ENCODE measurements at places on chromosomes 13 and 19. TPM values are rescaled to one million over a fixed set of nuclear protein-coding genes. Genes with fewer than 3 reads are reported as not detected.

DNA sequence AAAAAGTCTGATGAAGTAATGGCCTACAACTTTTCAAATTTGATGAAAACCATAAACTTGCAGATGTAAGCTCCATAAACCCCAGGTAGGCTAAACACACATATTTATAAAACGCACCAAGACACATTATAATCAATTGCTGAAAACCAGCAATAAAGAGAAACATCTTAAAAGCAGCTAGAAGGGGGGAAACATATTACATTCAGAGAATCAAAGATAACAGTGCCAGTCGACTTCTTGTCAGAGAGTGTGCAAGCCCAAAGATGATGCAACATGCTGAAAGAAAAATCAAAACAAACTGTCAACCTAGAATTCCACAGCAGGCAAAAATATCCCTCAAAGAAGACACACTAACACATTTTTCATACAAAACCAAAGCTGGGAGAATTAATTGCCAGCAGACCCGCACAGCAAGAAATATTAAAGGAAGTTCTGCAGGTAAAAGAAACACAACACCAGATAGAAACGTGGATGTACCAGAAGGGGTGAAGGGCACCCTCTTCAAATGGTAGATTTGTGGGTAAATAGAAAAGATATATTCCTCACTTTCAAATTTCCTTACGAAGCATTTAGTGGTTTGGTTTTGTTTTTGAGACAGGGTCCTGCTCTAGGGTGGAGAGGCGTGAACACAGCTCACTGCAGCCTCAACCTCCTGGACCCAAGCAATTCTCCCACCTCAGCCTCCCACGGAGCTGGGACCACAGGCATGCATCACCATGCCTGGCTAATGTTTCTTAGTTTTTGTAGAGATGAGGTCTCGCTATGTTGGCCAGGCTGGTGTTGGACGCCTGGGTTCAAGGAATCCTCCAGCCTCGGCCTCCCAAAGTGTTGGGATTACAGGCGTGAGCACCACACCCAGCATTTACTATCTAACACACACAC is 16.5 kb upstream of the ATP1A3 start:
- no peak overlapping the region for H3K27ac ChIP-seq
- H3K4me1 ChIP-seq = no peaks in the 10 kb centered on the region
- H3K27me3 ChIP-seq = no peaks in the 10 kb centered on the region
- no peak for DNase-seq
- no peak overlapping the region for H3K4me3 ChIP-seq

The IZUMO2 gene
- not detected for total RNA-seq

DNA sequence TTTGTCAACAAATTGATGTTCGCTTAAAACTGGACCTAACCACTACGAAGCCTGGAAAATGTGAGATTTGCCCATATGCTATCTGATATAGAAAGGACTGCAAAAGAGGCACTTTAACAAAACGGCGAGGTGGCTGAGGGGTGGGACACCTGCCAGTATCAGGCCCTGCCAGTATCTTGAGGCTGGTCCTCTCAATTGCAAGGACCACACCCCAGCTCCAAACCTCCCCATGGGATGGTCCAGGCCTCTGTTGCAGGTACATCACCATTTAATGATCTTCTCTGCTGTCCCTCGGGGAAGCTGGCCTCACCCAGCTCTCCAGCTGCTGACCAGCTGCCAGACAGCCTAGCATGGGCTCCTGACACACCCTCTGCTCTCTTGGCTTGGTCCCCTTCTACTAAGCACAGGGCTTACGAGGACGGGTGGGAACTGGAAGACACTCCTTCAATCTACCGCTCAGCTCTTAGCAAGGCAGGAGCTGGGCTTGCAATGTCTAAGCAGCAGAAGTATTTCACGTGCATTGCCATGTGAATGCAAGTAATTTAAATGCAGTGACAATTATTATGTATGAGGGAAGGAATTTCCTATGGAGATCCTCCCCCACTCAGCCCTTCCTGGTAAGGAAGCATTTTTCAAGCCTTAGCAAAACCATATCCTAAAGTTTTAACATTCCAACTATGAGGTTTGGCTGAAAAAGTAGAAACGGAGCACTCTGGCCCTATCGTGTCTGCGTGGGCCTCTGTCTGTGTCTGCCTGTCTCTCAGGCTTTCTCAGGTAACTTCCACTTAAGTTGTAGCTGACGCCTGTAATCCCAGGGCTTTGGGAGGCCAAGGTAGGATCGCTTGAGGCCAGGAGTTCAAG is 63.9 kb downstream of the LATS2 start:
- H3K27ac ChIP-seq = no peak overlapping the region
- no peak for DNase-seq
- H3K4me1 ChIP-seq = no peaks in the 10 kb centered on the region
- no peak overlapping the region for H3K4me3 ChIP-seq
- peaks cover 8% of the 10 kb centered on the region for H3K27me3 ChIP-seq

GRCh38 chr13:37074703-37075102 is 15.2 kb upstream of the SUPT20H start:
- no peak overlapping the region for H3K27ac ChIP-seq
- H3K4me1 ChIP-seq = no peaks in the 10 kb centered on the region
- DNase-seq = no peak
- H3K4me3 ChIP-seq = no peak overlapping the region

GRCh38 chr13:113933901-113934300 is 40.0 kb downstream of the C13orf46 start:
- no peak overlapping the region for H3K4me3 ChIP-seq
- no peak overlapping the region for H3K27ac ChIP-seq
- peaks cover 9% of the 10 kb centered on the region for H3K27me3 ChIP-seq
- no peaks in the 10 kb centered on the region for H3K36me3 ChIP-seq
- DNase-seq = no peak

DNA sequence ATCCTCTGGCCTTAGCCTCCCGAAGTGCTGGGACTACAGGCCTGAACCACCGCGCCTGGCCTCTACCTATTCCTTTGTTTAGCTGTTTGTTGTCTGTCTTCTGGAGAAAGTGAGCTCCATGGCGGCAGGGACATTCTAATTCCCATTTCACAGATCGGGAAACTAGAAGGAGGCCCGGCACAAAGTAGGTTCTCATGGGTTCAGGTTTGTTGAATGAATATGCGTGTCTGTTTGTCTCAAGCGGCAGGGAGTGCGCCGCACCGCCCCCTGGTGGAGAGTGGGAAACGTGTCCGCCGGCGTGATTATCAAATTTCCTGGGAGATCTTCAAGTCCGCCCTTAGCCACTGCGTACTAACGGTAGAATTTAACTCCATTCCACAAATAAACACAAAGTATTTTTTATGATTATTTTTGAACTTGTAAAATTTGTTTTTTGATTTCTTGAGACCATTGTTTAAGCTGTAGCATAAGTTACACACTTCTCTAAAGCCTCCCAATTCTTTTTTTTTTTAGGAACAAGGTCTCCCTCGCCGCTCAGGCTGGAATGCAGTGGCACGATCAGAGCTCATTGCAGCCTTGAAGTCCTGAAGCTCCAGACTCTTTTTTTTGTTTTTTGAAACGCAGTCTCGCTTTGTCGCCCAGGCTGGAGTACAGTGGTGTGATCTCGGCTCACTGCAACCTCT is 8.9 kb upstream of the CCDC9 start:
- H3K36me3 ChIP-seq = no peaks in the 10 kb centered on the region
- peaks cover 2% of the 10 kb centered on the region for H3K27me3 ChIP-seq
- peak overlapping the region; percentile 48 for H3K27ac ChIP-seq
- H3K4me3 ChIP-seq = no peak overlapping the region

DNA sequence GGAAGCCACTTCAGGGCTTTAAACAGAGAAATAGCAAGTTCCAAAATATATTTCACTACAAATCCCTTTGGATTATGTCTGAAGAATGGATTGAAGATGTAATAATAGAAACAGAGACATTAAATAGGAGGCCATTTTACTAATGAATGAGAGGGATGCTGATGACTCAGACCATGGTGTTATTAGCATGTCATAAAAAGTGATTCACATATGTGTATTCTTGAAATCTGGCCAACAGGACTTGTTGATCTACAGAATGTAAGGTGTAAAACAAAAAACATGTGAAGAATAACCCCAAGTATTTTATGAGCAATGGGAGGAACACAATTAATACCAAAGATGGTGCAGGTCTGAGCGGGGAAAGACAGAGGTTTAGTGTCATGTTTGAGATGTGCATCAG is 873.7 kb downstream of the SLITRK5 start:
- H3K4me1 ChIP-seq = no peaks in the 10 kb centered on the region
- no peaks in the 10 kb centered on the region for H3K27me3 ChIP-seq
- H3K27ac ChIP-seq = no peak overlapping the region
- no peak for DNase-seq

GRCh38 chr19:16022681-16023080 is 53.6 kb upstream of the TPM4 start:
- H3K36me3 ChIP-seq = no peaks in the 10 kb centered on the region
- no peaks in the 10 kb centered on the region for H3K4me1 ChIP-seq
- H3K27me3 ChIP-seq = peaks cover 6% of the 10 kb centered on the region
- H3K4me3 ChIP-seq = no peak overlapping the region
- no peak overlapping the region for H3K27ac ChIP-seq

DNA sequence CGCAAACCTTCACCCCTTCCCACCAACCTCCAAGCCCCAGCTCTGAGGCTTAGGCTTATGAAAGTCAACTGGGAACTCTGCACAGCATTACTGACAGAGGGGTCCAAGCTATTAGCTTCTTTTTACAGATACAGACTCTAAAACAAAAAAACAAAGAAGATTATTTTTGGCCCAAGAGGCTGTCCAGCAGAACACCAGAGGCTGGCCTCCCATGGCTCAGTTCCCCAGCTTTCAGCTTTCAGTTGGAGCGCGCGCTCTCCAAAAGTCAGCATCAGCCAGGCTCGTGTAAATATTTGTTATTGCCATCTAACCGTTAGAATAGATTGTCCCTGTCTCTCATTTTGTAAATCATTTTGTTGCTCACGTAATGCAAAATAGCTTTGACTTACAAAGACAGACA is 58.4 kb downstream of the ZIC5 start:
- no peak for DNase-seq
- H3K4me1 ChIP-seq = peaks cover 64% of the 10 kb centered on the region
- peaks cover 11% of the 10 kb centered on the region for H3K36me3 ChIP-seq
- H3K27ac ChIP-seq = no peak overlapping the region
- peaks cover 9% of the 10 kb centered on the region for H3K27me3 ChIP-seq
- H3K4me3 ChIP-seq = no peak overlapping the region

The GPR183 gene
- 22.6 TPM for total RNA-seq

- no peak for DNase-seq
- H3K27me3 ChIP-seq = no peaks in the 10 kb centered on the region
- no peaks in the 10 kb centered on the region for H3K4me1 ChIP-seq
- no peaks in the 10 kb centered on the region for H3K36me3 ChIP-seq
- no peak overlapping the region for H3K4me3 ChIP-seq
Observed at GRCh38 chr13:92681239-92681638, 545.4 kb upstream of the GPC6 start.

GRCh38 chr13:39263033-39263432 is 224.8 kb downstream of the NHLRC3 start:
- H3K27ac ChIP-seq = no peak overlapping the region
- H3K27me3 ChIP-seq = peaks cover 6% of the 10 kb centered on the region
- H3K4me1 ChIP-seq = peaks cover 9% of the 10 kb centered on the region
- no peak overlapping the region for H3K4me3 ChIP-seq
- no peaks in the 10 kb centered on the region for H3K36me3 ChIP-seq

GRCh38 chr13:45492538-45492937 is 27.8 kb downstream of the COG3 start:
- H3K4me3 ChIP-seq = no peak overlapping the region
- no peak overlapping the region for H3K27ac ChIP-seq
- no peaks in the 10 kb centered on the region for H3K27me3 ChIP-seq
- no peaks in the 10 kb centered on the region for H3K4me1 ChIP-seq

The PDE4C gene
- not detected for total RNA-seq

GRCh38 chr19:51726049-51726448 is 2.3 kb upstream of the HAS1 start:
- H3K36me3 ChIP-seq = no peaks in the 10 kb centered on the region
- peaks cover 3% of the 10 kb centered on the region for H3K27me3 ChIP-seq
- no peak overlapping the region for H3K4me3 ChIP-seq
- no peaks in the 10 kb centered on the region for H3K4me1 ChIP-seq
- no peak for DNase-seq

GRCh38 chr13:31756346-31756745 is 17.0 kb downstream of the RXFP2 start:
- no peak for DNase-seq
- no peaks in the 10 kb centered on the region for H3K4me1 ChIP-seq
- no peak overlapping the region for H3K4me3 ChIP-seq
- H3K27me3 ChIP-seq = peaks cover 6% of the 10 kb centered on the region
- H3K36me3 ChIP-seq = no peaks in the 10 kb centered on the region
- no peak overlapping the region for H3K27ac ChIP-seq

DNA sequence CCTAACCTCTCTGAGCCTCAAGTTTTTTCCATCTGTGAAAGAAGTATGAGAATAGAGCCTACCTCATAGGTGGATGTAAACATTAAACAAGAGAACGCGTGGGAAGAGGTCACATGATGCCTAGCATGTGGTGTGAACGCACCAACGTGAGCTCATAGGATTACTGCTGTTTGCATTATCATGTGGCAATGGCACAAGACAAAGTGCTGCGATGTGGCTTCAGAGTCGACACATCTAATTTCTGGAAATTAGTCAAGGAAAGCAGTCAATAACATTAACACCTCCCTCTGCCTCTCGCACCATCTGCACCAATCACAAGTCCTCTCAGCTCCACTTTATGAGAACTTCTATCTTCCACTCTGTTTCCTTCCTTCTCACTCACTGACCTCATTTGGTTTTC is 489.7 kb downstream of the COG6 start:
- peaks cover 60% of the 10 kb centered on the region for H3K4me1 ChIP-seq
- peak overlapping the region; percentile 1 for H3K27ac ChIP-seq
- peaks cover 2% of the 10 kb centered on the region for H3K36me3 ChIP-seq
- H3K27me3 ChIP-seq = no peaks in the 10 kb centered on the region
- no peak overlapping the region for H3K4me3 ChIP-seq
